ENCODE measurements at places on chromosomes 12 and 14.

DNA sequence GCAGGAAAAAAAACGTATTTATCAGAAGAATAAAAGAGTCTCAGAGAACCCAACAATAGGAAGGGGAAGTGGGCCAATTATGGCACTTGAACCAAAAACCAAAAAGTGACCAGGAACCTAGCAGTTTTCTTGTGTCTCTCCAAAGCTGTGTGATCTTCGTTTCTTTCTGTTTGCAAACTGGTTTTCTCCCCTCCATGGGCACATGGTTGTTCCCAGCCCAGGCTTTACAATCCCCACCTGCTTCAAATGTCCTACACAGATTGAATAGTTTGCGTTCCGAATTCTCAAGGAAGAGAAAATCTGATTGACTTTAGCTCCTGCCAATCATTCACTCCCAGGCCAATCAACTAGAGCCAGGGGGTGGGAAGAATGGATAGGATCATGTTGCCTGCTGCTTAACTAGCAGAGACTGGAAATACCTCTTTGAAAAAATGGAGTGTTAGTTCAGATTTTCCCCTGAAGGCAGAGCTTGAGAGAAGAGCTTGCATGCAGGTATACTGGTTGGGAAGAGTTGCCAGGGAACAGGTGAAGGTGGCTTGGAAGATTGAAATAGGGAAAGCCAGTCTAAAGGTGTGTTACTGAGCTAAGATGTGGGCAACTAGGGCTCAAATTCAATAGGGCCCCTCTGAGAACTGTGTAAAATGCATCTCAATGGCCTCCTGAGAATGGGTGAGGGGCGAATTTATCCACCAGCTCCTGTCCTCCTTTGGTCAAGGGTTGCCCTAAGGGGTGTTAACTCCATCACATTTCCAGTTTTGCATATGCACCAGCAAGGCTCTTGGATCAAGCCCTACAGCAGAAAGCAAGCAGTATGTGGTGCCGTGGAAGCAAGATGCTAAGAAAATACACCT lies 106.4 kb upstream of the SRRM4 start:
- no peak for DNase-seq

DNA sequence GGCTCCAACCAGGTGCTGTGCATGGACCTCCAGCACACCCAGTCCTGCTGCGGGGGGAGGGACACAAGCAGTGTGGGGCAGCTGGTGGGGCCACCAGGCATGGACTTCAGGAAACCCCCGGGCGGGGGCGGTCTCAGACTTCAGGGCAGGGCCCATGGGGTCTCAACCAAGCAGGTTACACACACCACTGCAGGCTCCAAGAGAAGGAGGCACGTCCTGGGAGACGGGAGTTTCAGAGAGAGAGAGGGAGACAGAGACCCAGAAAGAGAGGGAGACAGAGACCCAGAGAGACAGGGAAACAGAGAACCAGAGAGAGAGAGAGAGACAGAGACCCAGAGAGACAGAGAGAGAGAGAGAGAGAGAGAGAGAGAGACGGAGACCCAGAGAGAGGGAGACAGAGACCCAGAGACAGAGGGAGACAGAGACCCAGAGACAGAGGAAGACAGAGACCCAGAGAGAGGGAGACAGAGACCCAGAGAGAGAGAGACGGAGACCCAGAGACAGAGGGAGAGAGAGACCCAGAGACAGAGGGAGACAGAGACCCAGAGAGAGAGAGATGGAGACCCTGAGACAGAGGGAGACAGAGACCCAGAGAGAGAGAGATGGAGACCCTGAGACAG lies 128.9 kb downstream of the NCOR2 start:
- DNase-seq: no peak

- DNase-seq: no peak
Observed at GRCh38 chr14:99837822-99838221, 44.6 kb downstream of the EML1 start.

- no peak for DNase-seq
Observed at GRCh38 chr12:65653946-65654629, 170.2 kb upstream of the HMGA2 start.

DNA sequence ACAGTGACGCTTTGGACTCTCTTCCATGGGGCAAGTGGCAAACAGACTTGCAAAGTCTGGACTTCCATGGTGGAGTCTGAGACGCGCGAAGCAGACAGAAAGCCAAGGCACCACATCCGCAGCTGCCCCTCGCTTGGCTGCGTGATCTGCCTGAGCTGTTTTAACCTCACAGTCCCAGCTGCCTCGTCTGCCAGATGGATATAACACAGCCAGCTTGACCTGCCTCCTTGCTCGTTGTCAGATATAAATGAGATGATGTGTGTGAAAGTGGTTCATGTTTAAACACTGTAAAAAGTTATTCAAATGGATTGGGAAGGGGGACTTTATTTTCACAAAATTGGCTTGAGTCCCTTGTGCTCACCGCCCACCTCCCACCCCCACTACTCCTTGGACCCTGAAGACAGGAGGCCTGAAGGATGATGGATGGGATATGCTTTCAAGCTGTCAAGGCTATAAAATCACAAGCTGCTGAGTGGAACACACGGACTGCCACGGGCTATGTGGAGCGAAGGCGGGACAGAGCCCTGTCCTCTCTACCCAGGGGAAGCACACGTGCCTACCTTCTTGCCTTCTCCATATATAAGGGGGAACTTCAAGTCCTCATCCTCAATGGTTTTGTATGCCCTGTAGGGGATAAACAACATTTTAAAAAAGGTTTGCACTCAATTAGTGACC lies 226.9 kb downstream of the MON2 start:
- DNase-seq: no peak
